ENCODE measurements at places on chromosomes 1 and 21.

- DNase-seq, result no peak
Observed at GRCh38 chr1:88150330-88150729, 533.7 kb upstream of the PKN2 start.

DNA sequence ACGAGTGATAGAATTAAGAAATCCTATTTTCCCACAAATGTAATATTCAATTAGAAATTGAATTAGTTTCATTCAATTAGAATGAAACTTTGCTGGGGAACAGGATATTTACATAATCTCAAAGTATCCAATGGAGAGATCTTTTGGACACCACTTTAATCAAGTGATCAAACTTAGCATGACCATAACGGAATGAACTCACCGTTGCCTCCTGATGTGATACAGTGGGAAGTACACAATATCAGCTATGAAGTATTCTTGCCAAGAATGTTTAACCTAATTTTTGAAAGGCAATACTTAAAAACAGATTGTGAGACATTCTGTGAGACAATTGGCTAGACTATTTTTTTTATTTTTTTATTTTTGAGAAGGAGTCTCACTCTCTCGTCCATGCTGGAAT is 16.6 kb downstream of the CDKN2C start:
- no peak for DNase-seq

GRCh38 chr1:207978441-207978840 is 67.5 kb upstream of the CD34 start:
- no peak for DNase-seq

DNA sequence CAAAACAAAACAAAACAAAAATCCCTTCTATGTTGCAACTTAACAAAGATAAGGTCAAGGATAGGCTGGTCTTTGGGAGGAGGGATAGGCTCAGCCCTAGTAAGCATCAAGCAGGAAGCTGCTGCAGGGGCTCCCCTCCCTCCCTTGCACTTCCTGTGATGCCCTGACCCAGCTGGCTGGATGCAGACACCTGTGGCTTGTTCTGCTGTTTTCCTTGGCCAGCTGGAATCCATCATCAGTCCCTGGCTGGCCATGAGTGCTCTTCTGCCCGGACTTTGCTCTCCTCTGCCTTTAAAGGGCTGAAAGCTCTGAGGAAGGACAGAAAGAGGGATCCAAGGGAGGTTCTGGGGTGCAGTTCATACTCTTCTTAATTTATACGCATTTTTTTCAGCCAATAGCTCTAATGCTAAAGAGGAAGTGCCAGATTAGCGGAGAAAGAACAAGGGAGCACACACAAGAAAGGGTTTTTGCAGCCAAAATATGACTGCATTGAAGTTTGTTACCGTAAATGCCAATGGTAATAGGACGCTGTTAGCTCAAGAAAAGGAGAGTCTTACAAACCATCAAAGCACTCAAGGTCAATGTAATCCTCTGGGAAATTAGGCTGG is 19.9 kb upstream of the UBE2U start:
- no peak for DNase-seq

- no peak for DNase-seq
Observed at GRCh38 chr1:153790966-153791647, 15.9 kb downstream of the SLC27A3 start.

- no peak for DNase-seq
Observed at GRCh38 chr1:199489594-199489993, 537.9 kb upstream of the NR5A2 start.

GRCh38 chr1:167064621-167065020 is 25.6 kb downstream of the GPA33 start:
- DNase-seq, result no peak

- DNase-seq, result no peak
Observed at GRCh38 chr1:211606332-211606913, 27.5 kb upstream of the SLC30A1 start.

- no peak for DNase-seq
Observed at GRCh38 chr1:205596876-205597275, 34.9 kb downstream of the ELK4 start.

- no peak for DNase-seq
Observed at GRCh38 chr1:119926553-119926952, 30.2 kb upstream of the ADAM30 start.

DNA sequence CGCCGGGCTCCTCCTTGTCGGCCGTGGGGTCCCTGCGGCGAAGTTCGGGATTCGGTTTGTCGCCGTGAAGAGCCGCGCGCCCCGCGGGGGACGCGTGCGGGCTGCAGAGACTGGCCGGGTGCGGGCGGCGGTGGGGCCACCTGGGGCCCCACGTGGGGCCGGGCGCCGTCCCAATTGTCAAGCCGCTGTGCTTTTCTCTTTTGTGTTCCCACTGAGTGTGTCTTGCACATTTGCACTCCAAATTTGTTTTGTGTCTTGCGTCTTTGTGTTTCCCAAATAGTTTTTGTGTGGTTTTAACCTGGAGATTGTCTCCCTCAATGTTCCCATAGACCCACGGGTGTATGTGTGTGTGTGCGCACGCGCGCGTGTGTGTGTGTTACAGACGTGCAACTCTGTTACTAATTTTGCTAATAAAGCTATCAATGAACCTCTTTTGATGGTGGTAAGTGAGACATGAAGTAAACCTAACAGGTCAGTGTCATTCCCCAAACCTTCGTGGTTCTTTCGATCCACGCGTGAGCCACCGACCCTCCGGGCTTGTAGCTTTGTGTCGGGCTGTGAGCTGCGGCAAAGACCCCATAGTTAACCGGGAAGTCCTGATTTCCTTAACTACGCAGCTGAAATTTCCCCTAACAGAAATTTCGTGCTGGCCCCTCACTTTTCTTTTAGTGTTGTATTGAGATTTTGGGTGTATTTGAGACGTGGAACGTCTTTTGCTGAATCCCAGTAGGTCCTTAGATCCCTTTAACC is 708 bp downstream of the PRDM2 start:
- no peak for DNase-seq
